ENCODE measurements at places on chromosomes 16 and 17. TPM values are rescaled to one million over a fixed set of nuclear protein-coding genes. Genes with fewer than 3 reads are reported as not detected.

The KRT20 gene
- polyA plus RNA-seq, result not detected

The CCDC92B gene
- 1.2 TPM for polyA plus RNA-seq

The TPSB2 gene
- polyA plus RNA-seq, result not detected

The CACNG4 gene
- polyA plus RNA-seq, result 32.9 TPM

The COX10 gene
- polyA plus RNA-seq, result 7.2 TPM

The ITGA3 gene
- 37.2 TPM for polyA plus RNA-seq

The TNFRSF13B gene
- polyA plus RNA-seq, result not detected

The CDRT15L2 gene
- not detected for polyA plus RNA-seq

The WNT9B gene
- polyA plus RNA-seq, result not detected

The KRTAP1-5 gene
- polyA plus RNA-seq, result not detected

Measured in neural cell (in vitro differentiated cells).